ENCODE measurements at places on chromosomes 11 and 22.

DNA sequence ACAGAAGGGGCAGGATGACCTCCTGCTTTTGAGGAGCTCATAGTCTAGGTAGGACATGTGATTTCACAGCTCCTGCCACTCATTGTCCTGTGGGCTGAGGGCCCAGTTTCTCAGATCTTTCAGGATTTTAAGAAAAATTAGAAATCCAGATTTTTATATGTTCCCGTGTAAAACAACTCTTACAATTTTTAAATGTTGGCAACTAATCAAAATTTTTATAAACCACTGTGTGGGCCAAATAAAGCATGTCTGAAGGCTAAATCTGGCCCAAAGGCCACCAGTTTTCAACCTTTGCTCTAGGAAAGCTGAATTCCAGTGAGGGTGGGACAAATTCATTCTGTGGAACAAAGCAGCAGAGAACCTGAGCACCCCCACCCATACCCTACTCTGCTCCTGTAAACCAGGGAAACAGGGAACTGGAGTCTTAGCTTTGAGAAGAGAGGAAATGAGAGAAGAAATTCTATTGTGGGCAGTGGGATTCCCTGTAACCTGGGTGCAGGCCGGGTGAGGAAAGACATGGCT lies 20.6 kb downstream of the LRRC32 start:
- DNase-seq = no peak

- DNase-seq = no peak
These were observed 988 bp downstream of the TNRC6B start for GRCh38 chr22:40178417-40179409.

DNA sequence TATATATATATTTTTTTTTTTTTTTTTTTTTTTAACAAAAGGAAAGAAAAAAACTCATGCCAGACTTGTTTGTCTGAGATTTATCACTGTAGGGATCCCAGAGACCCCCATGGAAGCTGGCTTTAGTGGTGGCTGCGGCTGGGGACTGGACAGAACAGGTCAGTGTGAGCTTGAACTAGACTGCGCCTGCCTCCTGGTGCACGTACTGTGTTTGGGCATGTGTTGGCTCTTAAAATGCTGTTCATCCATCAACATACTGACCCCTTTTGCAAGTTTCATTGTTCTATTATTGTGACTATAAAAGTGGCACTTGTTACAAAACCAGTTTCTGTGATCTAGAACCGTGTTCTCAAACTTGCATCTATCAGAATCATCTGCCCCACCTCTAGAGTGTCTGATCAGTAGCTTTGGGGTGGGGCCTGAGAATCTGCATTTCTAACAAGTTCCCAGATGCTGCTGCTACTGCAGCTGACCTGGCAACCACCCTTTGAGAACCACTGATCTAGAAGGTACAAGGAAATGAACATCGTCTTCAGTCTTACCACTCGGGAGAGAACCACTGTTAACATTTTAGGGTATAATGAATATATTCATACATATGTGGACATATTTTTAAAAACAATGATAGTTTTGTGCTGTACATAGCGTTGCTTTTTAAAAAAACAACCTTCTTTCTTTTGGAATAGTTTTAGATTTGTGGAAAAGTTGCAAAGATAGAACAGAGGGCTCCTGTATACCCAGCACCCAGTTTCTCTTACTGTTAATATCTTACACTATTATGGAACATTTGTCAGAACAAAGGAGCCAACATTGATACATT lies 54.0 kb downstream of the ZNRF3 start:
- no peak for DNase-seq

DNA sequence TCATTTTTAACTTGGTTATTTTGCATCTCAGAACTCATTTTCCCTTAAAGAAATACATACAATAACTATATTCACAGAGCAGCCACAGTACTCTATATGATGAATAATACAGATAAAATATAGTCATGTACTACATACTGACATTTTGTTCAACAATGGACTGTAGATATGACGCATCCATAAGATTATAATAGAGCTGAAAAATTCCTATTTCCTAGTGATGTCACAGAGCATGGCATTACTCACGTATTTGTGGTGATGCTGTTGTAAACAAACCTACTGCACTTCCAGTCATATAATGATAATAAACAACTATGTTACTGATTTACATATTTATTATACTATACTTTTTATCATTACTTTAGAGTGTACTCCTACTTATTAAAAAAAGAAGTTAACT lies 38.7 kb downstream of the NARS2 start:
- no peak for DNase-seq

GRCh38 chr11:2912498-2912897 lies 16.7 kb downstream of the PHLDA2 start:
- no peak for DNase-seq

- DNase-seq = no peak
These were observed 27.6 kb upstream of the CD44 start for GRCh38 chr11:35111161-35112055.

- no peak for DNase-seq
These were observed 44.1 kb downstream of the CHORDC1 start for GRCh38 chr11:90178751-90179150.

DNA sequence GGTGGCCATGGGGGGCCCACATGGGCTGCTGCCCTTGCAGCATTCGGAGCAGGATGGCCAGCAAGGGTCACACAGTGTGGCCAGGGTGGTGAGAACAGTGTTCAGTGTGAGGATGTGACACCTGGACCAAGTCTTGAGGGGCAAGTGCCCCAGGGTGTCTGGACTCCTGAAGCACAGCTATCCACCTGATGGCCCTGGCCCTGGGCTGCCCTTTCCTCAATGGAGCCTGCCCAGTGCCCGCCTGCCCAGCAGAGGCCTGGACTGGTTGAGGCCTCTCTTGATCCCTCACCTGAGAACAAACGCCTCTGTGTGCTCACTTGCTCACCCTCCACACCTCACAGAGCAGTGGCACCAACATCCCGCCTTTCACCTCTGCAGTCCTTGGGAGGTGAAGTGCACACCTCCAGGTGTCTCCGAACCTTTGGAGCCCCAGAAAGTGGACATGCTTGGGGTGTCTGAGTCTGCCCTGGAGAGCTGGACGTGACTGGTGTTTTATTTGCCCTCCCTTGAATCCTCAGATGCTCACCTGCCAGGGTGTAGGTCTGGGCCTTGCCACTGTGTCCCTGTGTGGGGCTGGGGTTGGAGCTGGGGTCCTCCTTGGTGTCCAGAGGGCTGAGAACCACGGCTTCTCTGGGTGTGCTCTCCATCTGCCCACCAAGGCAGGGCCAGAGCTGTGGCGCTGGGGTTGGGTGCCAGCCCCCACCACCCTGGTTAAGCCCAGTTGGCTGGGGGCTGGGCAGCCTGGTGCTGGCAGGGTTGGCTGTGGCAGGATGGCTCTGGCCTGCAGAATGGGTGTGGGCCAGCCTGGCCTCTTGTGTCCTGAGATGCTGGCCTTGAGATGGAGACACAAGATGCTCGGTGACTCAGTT lies 3.8 kb upstream of the MUC2 start:
- DNase-seq = no peak

DNA sequence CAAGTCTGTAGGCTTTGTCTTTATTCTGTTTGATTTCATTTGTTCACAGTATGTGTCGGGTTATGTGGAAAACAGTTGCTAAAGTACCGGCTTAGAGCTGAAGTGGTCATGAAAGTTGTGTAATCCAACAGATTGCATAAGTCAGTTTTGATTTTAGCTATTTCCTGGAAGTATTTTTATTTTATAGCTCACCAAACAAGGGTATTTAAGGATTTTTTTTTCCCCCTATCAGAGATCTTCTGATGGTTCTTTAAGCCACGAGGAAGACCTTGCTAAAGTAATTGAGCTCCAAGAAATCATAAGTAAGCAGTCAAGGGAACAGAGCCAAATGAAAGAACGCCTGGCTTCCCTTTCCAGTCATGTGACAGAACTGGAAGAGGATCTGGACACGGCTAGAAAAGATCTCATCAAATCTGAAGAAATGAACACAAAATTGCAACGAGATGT lies 55.9 kb downstream of the PPFIA1 start:
- no peak for DNase-seq

GRCh38 chr11:128346804-128347203 lies 240.6 kb downstream of the ETS1 start:
- no peak for DNase-seq

- no peak for DNase-seq
These were observed 254.1 kb downstream of the NTM start for GRCh38 chr11:131624531-131624930.

- no peak for DNase-seq
These were observed 13.3 kb downstream of the ARHGAP1 start for GRCh38 chr11:46686886-46687795.

- no peak for DNase-seq
These were observed 31.6 kb downstream of the MARK2 start for GRCh38 chr11:63870351-63871140.

- DNase-seq = peak; percentile 47
These were observed 1.9 kb downstream of the POLD4 start for GRCh38 chr11:67351275-67352005.

GRCh38 chr11:107830915-107831540 lies 27.6 kb downstream of the SLC35F2 start:
- DNase-seq = no peak

DNA sequence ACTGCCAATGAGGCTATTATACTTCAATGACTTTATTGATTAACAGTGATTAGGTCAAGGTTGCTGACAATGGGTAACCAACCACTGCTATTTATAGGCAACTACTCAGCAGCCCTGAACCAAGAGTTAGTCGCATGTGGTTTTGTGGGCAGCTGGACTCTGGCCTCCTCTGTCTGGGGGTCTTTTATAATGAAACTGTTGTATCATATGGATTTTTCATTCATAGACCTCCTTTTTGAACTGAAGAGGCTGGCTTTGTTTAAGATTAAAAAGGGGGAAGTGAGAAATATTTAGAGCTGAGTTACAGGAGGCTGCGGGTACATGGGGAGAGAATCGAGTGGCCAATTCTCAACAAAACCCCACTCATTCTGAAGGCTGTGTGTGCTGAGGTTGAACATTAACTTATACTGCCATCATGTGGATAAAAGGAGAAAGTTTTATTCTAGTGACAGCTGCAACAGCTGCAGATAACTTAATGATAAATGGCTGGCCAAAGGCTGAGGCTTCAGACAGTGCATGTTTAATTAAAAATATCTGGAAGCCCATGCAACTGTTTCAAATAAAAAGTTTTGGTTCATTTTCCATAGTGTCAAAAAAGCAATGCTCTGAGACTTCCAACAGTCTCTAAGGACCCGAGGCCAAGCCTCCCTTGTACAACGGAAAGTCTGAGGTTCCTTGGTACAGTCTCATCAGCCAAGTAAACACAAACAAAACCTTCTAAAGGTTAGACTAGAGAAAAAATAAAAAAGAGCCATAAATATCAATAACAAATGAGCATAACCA lies 682.6 kb downstream of the KCNA4 start:
- DNase-seq = no peak

DNA sequence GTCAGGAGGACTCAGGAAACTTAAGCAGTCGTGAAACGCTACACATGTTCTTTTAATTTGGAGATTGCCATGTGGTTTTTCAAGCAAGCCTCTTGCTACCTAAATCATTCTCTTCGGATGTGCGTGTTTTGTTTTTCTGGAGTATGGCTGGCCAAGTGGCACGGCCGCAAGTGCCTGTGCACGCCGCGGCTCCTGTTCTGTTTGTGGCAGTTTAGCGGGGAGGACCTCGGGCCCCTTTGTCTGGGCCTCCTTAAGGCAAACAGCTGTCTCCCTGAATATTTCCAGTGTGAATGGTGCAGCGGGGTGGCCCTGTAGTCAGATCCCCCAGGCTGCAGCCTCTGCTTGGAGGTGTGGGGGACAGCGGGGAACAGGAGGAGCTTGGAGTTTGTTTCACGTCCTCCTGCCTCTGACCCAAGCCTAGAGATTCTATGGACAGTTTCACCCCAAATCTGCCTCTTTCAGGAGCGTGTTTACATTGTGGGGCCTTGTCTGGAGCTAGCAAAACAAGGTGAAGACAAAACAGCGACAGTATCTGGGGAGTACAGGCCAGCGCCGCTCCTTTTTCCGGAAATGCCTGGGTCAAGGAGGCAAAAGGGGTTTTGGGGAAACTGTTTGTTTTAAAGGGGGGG lies 1.3 kb downstream of the LRP5 start:
- no peak for DNase-seq

DNA sequence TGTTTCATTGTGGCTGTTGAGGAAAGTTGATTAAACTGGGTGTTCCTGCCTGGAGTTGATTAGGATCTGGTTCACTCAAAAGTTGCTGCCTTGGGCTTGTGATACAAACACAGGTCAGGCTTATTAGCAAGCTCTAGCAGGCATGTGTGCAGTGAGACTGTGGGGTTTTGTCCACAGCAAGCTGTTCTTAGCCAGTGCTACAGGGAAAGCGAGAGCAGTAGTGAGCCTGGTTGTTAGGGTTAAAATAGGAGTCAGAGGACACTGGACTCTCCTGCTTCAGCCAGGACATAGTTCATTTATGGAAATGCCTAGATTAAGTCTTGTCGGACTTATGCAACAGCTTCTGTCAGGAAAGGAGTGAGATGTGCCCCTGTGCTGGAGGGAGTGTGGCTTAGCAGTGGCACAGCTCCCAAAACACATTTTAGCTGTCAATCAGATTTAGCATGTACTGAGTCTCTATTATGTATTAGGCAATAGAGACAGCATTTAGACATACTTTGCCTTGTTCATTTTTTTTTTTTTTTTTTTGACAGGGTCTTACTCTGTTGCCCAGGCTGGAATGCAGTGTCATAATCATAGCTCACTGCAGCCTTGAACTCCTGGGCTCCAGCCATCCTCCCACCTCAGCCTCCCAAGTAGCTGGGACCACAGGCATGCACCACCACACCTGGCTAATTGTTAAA lies 8.7 kb downstream of the SNRPD3 start:
- no peak for DNase-seq

DNA sequence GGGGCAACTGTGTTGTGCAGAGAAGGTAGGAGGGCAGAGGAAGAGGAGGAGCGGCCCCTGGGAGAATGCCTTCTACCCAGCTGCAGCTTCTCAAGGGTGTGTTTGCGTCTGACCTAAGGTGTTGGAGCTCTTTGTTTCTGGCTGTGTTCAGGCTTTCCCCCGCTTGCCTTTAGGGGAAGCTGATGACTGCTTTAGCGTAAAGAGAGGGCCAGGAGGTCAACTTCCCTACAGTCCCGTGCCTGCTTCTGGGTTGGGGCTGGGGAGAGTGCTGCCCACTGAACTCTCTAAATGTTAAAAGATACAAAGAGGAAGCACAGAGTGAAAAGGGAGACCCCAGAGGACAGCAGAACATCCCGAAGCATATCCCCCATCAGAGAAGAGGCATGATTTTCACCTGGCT lies 99.2 kb downstream of the PTPRJ start:
- no peak for DNase-seq

- DNase-seq = no peak
These were observed 20.1 kb upstream of the CHADL start for GRCh38 chr22:41260871-41261270.

DNA sequence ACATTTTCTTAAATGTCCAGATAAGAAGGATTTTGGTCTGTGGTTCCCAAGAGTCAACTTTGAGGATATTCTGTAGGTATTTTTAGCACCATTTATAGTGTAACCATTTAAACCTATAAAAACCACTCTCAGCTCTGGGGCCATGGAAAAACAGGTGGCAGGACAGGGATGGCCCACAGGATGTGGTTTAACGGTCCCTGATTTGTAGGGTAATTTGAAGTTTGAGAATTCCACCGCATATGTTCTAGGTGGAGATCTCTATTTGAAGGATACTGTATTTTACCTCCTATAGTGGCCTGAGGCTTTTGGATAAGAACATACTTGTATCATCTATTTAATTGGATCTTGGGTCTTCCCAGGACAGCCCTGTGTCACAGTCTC lies 62.4 kb upstream of the IGLL5 start:
- DNase-seq = no peak
